ENCODE measurements at places on chromosomes 11 and 22. TPM values are rescaled to one million over a fixed set of nuclear protein-coding genes. Genes with fewer than 3 reads are reported as not detected.

GRCh38 chr11:5345831-5346230 is 2.5 kb upstream of the OR51B5 start:
- no peak overlapping the region for H3K27ac ChIP-seq
- H3K27me3 ChIP-seq = no peaks in the 10 kb centered on the region
- H3K4me3 ChIP-seq = no peak overlapping the region
- no peaks in the 10 kb centered on the region for H3K4me1 ChIP-seq
- DNase-seq = no peak
- H3K36me3 ChIP-seq = no peaks in the 10 kb centered on the region

GRCh38 chr22:25110846-25111578 is 88.6 kb upstream of the CRYBB3 start:
- no peaks in the 10 kb centered on the region for H3K27me3 ChIP-seq
- peak overlapping the region; percentile 62 for H3K4me3 ChIP-seq
- no peaks in the 10 kb centered on the region for H3K36me3 ChIP-seq
- peaks cover 15% of the 10 kb centered on the region for H3K4me1 ChIP-seq
- H3K27ac ChIP-seq = peak overlapping the region; percentile 96
- DNase-seq = peak; percentile 87

GRCh38 chr11:80816454-80816847 is 1375.6 kb upstream of the TENM4 start:
- H3K4me3 ChIP-seq = no peak overlapping the region
- no peak overlapping the region for H3K27ac ChIP-seq
- H3K4me1 ChIP-seq = no peaks in the 10 kb centered on the region
- H3K36me3 ChIP-seq = no peaks in the 10 kb centered on the region
- no peaks in the 10 kb centered on the region for H3K27me3 ChIP-seq

GRCh38 chr11:105265845-105266244 is 126.3 kb upstream of the CARD18 start:
- no peaks in the 10 kb centered on the region for H3K36me3 ChIP-seq
- H3K4me1 ChIP-seq = 0 out of 2 replicates have a peak, but pooled peaks cover 3% of the 10 kb centered on the region
- H3K27ac ChIP-seq = no peak overlapping the region
- H3K4me3 ChIP-seq = no peak overlapping the region

GRCh38 chr11:35183326-35183925 is 44.5 kb downstream of the CD44 start:
- no peak overlapping the region for H3K27ac ChIP-seq
- no peak overlapping the region for H3K4me3 ChIP-seq
- no peaks in the 10 kb centered on the region for H3K36me3 ChIP-seq
- DNase-seq = no peak
- H3K27me3 ChIP-seq = no peaks in the 10 kb centered on the region

DNA sequence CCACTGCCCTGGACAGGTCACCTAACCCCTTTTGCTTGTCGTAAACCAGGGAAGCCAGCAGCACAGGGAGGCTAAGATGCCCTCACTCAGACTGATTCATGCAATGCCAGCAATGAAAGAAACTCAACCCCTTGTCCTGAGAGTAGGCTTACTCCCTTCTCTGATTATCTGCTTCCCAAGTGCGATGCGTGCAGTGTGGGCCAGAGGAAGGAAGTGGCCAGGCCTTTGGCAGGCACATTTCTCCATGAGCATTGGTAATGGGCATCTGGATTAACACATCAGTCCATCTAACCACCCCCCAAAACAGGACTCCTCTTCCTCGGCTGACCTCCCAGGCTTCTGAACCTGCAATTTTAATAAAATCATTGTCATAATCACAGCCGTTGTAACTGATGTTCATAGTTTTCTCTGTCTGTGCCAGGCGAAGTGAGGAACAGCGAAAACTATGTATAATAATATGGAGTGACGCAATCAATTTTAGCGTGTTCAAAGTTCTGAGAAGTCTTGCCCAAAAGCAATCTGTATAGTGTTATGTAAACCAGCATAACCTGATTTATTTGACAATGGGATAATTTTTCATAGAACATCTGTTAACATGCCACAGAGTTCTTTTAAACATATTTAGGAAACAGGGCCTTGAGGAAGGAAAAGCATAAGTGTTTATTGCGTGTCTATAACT is 33.9 kb downstream of the TST start:
- no peak for DNase-seq
- no peak overlapping the region for H3K4me3 ChIP-seq
- no peaks in the 10 kb centered on the region for H3K36me3 ChIP-seq
- H3K27me3 ChIP-seq = no peaks in the 10 kb centered on the region
- H3K4me1 ChIP-seq = no peaks in the 10 kb centered on the region

CTTN gene
- total RNA-seq = 510 TPM

ANO9 gene
- 92.6 TPM for total RNA-seq

GSTT4 gene
- total RNA-seq = not detected

Data from Caco-2 (cell line).